Activated gamma-delta T cell treated with anti-CD3 and anti-CD28 coated beads, Interleukin-2, amount 50 U/mL, for 16 hours (primary cell): ENCODE measurements at places on chromosomes 6 and 20.

DNA sequence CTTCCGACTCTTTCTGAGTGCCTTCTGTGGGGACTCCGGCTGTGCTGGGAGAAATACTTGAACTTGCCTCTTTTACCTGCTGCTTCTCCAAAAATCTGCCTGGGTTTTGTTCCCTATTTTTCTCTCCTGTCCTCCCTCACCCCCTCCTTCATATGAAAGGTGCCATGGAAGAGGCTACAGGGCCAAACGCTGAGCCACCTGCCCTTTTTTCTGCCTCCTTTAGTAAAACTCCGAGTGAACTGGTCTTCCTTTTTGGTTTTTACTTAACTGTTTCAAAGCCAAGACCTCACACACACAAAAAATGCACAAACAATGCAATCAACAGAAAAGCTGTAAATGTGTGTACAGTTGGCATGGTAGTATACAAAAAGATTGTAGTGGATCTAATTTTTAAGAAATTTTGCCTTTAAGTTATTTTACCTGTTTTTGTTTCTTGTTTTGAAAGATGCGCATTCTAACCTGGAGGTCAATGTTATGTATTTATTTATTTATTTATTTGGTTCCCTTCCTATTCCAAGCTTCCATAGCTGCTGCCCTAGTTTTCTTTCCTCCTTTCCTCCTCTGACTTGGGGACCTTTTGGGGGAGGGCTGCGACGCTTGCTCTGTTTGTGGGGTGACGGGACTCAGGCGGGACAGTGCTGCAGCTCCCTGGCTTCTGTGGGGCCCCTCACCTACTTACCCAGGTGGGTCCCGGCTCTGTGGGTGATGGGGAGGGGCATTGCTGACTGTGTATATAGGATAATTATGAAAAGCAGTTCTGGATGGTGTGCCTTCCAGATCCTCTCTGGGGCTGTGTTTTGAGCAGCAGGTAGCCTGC is 4.8 kb downstream of the PIM1 start:
- DNase-seq, result no peak

GRCh38 chr6:111769365-111770152 is 103.7 kb downstream of the FYN start:
- no peak for DNase-seq

- no peak for DNase-seq
Observed at GRCh38 chr20:868279-868678, 34.8 kb downstream of the FAM110A start.

DNA sequence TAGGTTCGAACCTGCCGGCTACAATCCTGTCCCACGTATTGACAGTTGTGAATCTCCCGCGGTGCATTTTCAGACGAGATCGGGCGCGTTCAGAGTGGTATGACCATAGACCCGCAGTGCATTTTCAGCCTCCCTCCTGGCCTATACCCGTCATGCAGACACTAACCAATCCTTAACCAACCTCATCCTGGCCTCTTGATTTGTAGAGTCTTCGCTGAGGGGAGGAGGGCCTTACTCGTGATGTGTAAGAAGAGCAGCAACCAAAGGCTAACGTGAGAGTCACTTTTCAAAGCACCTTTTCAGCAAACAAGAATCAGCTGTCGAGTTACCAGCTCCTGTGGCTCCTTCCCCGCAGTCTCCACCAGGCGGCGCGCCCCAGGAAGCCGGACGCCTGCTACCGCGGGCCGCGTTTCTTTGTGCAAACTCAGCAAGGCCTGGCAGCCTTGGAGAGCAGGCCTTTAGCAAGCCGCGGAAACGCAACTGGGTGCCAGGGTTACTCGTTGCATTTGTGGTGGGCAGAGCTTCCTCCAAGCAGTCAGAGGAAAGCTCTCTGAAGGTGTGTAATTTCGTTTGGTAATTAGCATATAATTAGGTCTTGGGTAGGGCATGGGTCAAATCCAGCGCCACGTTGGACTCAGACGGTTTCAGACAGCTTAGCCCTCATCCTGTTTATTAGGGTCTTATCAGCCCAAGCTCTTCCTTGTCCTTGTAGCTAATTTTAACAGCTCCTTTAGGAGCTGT is 139.8 kb downstream of the OR2B2 start:
- peak; percentile 81 for DNase-seq

GRCh38 chr20:8837396-8837795 is 231.5 kb upstream of the PLCB4 start:
- no peak for DNase-seq
